ENCODE measurements at places on chromosomes 3 and 15. TPM values are rescaled to one million over a fixed set of nuclear protein-coding genes. Genes with fewer than 3 reads are reported as not detected.

DNA sequence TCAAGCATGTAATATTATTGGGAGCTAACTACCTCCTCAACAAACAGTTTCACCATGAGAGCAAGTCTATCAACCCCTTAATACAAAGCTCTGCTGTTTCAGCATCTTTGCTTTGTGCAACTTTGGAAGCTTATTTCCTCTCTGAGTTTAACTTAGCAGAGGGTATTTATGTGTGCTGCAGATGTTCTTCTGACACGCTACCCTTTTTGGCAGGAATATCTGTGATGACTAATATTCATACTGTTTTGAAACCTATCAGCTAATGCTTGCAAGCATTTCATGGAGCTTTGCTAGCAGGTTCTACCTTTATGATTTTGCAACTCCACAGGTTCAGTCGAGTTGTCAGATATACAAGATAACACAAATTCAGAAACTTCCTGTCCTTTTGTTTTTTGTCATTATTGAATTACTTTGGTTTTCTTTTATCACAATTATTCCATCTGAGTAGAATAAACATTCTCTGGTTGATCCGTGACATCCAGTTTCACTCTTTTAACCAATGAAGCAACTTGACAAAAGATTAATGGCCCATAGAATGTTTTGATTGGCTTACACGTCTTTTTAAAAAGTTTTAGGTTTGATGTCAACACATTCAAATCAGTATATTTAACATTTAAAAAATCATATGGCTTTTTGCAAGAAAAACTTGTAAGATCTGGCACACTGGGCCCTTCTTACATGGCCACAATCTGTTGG, 1.7 kb upstream of the SLC9A9 start:
- peak; percentile 84 for DNase-seq

DNA sequence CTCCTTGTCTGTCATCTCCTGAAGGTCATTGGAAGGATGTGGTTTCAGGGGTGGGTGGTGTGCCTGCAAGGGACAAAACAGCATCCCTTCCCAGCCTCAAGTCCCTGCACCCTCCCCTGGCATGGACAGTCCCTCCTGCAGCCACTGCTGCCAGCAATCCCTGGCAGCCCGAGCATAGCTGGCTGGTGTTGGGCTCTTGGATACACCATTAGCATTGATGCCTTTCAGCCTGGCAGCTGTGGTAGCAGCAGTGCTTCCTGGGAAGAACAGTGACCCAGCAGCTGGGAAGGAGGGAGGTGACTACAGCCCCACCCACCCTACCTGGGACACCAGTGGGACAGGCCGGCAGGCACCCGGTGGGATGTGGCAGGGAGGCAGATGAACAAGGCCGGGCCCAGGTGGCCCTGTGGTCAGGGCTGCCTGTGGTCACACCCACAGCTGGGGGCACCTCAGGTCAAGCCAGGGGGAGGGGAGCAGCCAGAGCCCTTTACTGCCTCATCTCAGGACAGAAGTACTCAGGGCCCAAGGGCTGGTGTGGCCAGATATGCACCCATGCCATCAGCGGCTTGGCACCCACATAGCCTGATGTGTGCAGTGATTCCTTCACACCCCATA, 32.9 kb upstream of the TMEM115 start:
- DNase-seq: no peak

DNA sequence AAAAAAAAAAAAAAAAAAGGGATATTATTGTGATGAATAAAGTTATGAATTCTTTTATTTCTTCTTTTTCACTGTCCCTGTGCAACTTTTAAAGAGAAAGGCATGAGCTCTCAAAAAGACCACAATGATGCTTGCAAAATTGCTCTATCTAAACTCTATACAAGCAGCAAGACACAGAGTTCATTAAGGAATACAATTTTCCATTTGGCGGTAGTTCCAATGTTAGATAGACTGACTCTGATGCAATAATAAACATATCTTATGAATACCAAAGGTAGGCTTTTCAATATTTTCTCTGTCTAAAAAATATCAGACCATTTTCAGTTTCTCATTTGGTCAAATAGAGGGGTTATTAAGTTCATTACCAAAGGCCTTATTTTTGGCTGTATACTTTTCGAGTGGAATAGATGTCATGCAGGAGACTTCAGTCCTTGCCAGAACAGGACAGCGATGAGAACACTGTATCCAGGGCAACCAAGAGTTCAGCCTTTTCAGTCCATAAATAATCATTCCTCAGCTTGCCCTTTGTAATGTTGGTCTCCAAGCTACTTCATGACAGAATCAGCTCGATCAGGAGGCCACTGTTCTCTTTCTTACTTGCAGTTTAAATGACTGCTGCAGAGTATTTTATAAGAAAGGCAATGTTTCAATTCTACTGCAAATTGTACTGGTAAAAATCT, 162.9 kb upstream of the FAM3D start:
- no peak for DNase-seq

DNA sequence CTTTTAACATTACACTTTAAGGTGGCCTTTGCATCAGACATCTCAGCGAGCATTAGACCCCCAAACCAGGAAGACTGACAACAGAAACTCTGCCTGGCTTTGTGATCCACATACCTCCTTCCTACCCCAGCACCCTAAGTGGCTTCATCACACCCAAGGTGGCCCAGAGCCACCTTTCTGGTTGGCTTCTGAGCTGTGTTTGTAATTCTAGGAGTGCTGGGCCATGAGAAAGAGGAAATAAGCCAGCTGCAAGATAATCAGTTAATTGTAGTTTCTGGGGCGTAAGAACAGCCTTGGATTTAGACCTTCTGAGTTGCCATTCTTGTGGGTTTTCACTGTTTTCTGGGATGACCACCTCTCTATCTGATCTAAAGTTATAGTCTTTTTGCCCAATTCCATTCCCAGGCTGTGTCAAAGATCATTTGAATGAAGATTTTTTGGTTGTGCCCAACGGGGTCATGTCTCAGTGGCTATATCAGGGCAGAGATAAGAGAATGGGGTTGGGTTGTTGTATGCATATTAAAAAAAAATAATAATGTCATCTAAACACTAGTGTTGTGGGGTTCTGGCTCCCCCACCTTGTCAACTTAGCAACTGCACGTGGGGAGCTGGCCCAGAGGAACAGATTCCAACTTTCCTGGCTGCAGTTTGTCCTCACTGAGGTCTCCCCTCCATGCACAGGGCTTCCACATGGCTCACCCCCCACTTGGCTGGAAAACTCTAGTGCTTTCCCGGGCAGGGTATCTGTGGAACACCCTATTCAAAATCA, 234.8 kb upstream of the WNT5A start:
- peak; percentile 11 for DNase-seq

DNA sequence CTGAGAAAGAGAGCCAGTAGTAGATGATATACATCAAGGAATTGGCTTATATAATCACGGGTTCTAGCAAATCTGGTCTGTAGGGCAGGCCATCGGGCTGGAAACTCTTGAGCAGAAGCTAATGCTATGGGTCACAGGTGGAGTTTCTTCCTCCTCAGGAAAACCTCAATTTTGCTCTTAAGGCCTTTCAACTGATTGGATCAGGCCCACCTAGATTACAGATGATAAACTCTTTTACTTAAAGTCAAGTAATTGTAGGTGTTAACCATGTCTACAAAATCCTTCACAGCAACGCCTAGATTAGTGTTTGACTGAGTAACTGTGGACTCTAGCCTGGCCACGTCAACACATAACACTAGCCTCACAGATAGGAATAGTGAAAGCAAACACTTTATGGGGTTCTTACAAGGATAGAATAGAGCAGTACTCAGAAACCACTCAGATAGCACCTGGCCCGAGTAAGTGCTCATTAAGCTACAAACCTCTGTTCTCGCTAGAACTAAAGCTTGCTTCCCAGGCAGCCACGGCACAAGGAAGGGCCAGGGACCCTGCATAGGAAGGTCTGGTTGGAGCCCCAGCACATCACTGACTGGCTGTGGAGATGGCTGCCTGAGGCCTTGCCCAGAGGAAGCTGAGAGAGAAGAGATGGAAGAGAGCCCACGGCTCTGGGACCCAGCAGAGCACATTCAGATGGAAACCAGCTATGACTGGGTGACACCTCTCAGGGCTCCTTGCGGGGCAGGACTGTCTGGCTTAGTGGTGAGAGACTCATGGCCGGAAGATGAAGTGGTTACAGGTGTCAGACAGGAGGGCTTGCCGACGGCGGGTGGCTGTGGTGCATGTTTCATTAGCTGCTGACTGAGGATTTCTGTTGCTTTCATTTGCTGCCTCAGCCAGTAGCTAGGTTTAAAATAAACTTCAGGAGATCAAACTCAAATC, 202.5 kb upstream of the TLE3 start:
- DNase-seq: no peak

GRCh38 chr3:58036293-58037032, 28.2 kb downstream of the FLNB start:
- DNase-seq: no peak

DNA sequence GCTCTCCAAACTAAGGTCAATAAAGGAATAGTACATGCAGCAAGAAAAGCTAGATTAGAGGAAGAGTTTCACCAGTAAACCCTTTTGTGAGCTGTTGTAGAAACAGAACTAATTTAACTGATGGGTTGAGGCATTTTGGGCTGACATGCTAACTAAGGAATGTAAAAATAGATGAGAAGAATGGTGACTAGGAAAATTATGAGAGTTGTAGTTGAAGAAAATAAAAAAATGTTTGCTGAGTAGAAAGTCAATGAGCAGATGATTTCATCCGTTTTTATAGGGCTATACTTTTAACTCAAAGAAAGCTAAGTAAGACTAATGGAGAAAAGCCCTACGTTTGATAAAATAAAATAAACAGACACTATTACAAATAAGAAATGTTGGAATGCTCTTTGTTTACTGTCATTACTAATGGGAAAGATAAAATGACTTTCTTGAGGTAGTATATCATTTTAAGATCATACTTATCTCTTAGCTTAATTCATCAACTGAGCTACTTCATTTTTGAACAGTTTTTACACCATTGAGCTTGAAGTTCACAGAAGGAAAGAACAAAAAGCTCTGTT, 209.4 kb upstream of the DPH6 start:
- no peak for DNase-seq

DNA sequence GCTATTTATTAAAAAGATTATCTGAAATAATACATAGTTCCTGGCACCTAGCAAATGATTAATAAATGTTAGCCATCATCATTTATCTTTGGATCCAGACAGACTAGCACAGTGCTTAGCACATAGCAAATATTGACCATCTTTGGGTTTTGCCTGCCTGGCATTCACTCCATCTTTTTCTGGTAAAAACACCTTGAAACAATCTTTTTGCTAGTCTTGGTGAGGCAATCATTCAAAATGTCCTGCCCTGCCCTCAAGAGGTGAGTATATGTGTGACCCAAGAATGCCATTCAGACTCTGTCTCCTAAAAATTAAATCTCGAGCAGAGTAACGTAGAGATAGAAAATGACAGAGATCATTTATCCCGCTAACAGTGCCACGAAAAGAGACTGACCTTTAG, 78.3 kb upstream of the ZNF280D start:
- no peak for DNase-seq

WDR5B gene
- 10.9 TPM for total RNA-seq

ZNF660 gene
- total RNA-seq: 0.08 TPM

GCSAM gene
- total RNA-seq: not detected

LRRK1 gene
- 2.9 TPM for total RNA-seq

C3orf62 gene
- total RNA-seq: 0.16 TPM

MOBP gene
- not detected for total RNA-seq

FBXO22 gene
- 60.0 TPM for total RNA-seq
